Thyroid gland (tissue), 4 donors: ENCODE measurements at places on chromosomes 1 and 21. TPM values are rescaled to one million over a fixed set of nuclear protein-coding genes. Genes with fewer than 3 reads are reported as not detected.

The MNDA gene
- 2.0 TPM for total RNA-seq

The RXFP4 gene
- not detected for total RNA-seq

The PRAMEF18 gene
- not detected for total RNA-seq

The PADI3 gene
- not detected for total RNA-seq

The HORMAD1 gene
- 0.93 TPM for total RNA-seq
